Urothelium cell line (cell line): ENCODE measurements at places on chromosomes 11 and 22.
A peak's percentile ranks its signal among the peaks of the same experiment; 100 is the strongest.

GRCh38 chr22:39110631-39111561, 13.9 kb downstream of the APOBEC3H start:
- DNase-seq = no peak

DNA sequence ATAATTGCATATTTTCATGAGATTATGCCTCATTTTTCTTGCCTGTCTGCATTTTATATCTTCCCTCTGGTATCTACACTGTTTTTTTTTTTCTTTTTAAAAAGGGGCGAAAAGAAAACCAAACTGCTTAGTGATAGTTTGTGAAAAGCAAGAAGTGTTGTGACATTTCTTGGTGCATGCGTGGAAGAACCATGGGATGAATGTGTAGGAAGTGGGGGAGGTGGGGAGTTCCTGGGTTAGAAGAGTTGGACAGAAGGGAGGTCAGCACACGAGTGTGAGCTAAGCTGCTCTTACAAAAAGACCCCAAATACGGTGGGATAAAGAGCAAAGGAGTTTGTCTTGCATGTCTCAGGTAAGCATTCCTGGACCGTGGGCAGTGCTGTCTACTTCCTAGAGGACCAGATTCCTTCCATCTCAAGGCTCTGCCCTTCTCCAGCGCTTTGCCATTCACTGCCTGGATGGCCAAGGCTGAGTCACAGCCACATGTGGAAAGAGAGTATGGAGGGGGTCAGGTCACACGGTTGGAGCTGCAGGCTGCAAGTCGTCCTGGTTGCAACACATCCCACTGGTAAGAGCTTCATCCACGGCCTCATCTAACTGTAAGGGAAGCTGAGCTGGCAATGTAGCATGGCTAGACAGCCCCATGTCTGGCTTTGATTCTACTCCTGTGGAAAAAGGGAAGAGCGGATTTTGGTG, 300.6 kb downstream of the DDX10 start:
- no peak for DNase-seq

- no peak for DNase-seq
These were observed 93.7 kb downstream of the ZC3H12C start for GRCh38 chr11:110186867-110187266.

GRCh38 chr11:32918427-32918826, 25.8 kb downstream of the QSER1 start:
- DNase-seq = no peak

GRCh38 chr11:19938169-19938856, 222.0 kb downstream of the DBX1 start:
- DNase-seq = peak; percentile 68

DNA sequence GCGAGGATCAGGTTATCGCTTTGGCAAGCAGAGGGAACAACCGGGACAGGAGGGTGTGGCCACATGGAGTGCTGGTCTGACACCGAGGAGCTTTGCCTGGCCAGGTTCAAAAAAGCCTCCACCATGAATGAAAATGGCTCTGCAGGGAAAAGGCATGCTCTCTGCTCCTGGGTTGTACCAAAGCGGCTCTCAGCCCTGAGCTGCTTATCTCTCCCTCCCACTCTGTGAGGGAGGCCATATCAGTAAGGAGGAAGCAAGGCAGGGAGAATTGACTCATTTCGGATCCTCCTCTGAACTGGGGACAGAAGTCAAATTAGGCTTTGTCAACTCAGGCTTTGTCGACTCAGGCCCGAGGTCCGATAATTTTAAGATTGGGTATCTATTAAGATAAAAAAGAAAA, 82.9 kb upstream of the CRTAM start:
- DNase-seq = no peak

DNA sequence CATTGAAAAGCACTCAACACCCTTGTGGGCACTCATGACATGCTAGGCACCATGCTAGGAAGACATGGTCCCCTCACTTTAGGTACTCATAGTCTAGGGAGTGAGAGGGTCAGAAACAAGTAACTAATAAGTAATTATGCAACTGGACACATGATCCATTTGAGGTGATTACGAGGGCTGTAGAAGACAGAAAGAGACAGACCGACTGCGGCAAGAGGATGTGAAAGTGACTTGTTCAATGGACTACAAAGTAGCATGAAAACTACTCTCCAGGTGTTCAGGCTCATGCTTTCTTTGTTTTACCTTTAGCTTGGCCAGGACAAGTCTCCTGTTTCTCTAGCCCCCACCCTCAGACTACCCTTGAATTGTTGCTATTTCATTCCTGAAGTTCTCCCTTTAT, 310.8 kb upstream of the SORL1-AS1 start:
- DNase-seq = no peak

DNA sequence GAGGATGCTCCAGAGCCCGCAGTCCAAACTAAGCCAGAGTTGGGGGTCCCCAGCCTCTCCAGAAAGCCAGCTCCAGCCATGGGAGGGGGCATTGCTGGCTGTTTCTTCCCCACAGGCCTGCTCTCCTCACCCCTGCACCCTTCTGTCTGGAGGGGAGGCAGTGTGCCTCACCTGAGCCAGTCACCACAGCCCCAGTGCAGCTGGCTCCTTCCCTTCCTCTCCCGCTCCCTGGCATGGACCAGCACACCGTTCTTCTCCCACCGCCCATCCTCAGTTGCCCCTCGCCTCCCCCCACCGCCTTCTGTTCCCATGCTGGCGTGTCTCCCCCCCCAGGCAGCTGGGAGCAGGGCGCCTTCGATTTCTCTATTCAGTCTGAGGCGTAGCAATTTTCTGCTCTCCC, 110.5 kb upstream of the THY1 start:
- no peak for DNase-seq

GRCh38 chr11:35487532-35488078, 37.8 kb downstream of the PAMR1 start:
- DNase-seq = no peak

GRCh38 chr11:64078284-64078683, 42.6 kb downstream of the FLRT1 start:
- no peak for DNase-seq

- DNase-seq = no peak
These were observed 9.8 kb downstream of the SCN2B start for GRCh38 chr11:118166641-118167040.

DNA sequence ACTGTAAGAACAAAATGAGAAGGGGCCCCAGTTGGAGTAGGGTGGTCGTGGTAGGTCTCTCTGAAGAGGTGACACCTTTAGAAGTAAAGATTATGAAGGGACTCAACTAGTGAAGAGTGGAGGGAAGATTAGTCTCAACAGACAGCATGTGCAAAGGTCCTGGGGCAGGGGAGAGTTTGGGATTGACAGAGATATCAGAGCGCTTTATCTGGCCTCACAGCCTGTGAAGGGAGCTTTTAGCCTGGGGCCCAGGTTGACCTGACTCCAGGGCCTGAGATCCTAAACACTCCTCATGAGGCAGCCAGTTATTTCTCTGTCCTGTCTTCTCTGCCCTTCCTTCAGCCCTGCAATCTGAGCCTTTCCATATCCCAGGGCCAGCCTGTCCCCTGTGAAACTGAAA, 16.2 kb downstream of the FGF3 start:
- no peak for DNase-seq

GRCh38 chr22:35970616-35971455, 57.8 kb downstream of the RBFOX2 start:
- no peak for DNase-seq

GRCh38 chr11:44763121-44763820, 36.5 kb downstream of the TSPAN18 start:
- no peak for DNase-seq

DNA sequence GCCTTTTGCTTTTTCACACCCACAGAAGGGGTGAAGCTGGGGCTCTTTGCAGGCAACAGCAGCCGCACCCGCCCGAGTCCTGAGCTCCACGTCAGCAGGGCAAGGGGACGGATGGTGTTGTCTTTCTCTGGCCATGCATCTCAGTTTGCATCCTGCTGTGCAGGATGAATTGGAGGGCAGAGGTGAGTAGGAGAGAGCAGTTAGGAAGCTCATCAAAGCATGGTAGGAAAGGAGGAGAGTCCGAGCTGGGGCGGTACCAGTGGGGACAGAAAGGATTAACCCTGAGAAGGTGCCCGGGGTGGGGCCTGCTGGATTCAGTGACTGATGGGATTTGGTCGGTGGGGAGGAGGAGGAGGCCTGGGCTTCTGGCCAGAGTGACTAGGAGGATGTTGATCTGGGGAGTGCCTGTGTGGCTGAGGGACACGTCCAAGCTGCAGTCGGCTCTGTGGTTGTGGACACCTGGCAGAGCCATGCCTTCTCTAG, 14.6 kb downstream of the FAM83F start:
- DNase-seq = peak; percentile 63

- peak; percentile 13 for DNase-seq
These were observed 636 bp downstream of the KCNQ1OT1 start for GRCh38 chr11:2699185-2699530.

DNA sequence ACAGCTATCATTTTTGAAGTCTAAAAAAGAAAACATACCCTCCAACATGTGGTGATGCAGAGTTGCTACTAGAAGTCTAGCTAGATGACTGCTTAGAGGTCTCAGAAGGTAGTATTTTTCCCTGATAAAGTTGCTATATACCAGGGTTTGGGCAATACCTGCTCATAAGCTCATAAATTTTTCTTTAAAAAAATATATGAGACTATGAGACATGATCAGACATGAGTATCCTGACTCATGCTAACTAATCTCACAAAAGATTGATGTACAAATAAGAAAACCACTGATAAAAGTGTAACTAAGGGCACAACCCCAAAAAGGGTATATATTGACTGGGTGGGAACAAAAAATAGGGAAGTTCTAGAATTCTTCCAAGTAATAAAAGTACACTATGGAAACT, 740.9 kb downstream of the METTL15 start:
- DNase-seq = no peak
